ENCODE measurements at places on chromosomes 3 and 15.

DNA sequence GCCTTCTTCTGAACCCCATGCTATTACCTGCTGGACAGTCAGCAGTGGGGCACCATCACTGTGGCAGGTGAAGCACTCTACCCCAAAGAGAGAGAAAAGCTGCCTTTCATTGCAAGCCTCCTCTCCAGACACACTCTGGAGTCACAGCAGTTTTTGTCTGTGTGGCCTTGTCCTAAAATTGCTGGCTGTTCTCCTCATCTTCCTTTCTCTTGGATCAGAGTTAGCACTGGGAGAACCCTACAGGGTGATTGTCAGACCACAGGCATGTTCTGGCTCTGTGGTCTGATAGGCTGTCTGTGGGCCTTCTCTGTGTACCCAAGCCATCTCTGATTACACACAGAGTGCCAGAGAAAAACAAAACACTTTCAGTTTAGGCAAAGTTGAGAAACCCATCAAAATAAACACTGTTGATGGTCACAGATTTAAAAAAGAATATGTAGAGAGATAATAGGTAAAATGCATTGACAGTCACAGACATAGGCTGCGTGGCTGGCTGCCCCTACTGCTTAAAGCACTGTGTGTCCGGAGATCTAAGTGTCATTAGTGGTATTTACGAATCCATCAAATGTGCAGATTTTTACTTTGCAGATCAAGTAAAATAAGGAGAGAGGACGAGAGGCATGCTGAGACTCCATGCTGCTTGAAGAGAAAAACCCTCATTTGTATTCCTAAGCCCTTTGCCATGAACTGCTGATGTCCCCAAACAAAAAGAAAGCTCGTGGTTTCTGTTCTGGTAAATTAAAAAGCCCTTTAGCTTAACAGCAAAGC, 689.9 kb downstream of the TUSC7 start:
- DNase-seq, result no peak

DNA sequence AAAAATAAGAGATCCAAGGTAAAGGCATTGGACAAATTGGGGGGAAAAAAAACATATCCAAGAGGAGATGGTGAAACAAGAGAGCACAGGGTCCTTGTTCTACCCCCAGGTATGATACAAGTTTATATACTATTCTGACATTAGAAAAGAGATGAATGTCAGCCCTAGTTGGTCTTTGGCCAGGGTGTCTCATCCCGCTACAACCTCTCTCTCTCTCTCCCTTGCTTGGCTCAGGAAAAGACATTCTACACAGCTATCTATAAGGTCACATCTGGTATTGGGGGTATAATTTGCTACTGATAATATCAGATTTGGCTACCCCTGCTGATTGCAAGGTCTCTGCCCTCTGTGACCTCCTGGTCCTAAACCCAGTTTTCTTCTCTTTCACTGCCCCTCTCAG, 117.2 kb downstream of the GOLIM4 start:
- DNase-seq, result no peak

GRCh38 chr3:164533275-164533674, 545.0 kb downstream of the SI start:
- DNase-seq, result no peak

- DNase-seq, result no peak
Observed at GRCh38 chr15:35496585-35496984, 49.4 kb downstream of the DPH6 start.

DNA sequence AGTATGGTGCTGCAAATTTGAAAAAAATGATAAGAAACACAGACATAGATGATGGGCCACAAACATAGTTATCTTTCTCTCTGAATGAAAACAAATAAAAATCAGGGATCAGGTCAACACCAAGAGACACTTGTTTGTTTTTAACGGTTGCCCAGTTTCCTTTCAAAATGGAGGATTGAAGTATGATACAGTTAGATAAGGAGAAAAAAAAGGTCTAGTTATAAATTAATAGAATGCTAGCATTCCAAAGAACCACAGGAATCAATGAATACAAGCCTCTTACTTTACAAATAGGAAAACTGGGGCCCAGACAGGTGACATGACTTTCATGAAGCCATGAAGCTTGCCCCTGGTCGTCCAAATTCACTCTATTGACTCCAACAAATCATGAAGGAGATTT, 305.1 kb downstream of the ZNF621 start:
- no peak for DNase-seq

DNA sequence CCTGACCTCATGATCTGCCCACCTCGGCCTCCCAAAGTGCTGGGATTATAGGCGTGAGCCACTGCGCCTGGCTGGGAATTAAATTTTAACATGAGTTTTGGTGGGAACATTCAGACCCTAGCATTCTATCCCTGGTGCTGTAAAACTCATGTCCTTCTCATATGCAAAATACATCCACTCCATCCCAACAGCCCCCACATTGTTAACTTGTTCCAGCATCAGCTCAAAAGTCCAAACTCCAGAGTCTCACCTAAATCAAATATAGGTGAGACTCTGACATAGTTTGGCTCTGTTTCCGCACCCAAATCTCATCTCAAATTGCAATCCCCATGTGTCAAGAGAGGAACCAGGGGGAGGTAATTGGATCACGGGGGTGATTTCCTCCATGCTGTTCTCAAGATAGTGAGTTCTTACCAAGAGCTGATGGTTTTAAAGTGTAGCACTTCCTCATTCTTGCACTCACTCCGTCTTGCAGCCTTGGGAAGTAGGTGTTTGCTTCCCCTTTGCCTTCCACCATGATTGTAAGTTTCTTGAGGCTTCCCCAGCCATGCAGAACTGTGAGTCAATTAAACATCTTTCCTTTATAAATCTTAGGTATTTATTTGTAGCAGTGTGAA, 96.2 kb upstream of the PLCL2 start:
- DNase-seq, result no peak

- DNase-seq, result no peak
Observed at GRCh38 chr3:134654031-134654430, 3.2 kb upstream of the KY start.

- DNase-seq, result no peak
Observed at GRCh38 chr3:173138026-173138425, 3.0 kb downstream of the SPATA16 start.

DNA sequence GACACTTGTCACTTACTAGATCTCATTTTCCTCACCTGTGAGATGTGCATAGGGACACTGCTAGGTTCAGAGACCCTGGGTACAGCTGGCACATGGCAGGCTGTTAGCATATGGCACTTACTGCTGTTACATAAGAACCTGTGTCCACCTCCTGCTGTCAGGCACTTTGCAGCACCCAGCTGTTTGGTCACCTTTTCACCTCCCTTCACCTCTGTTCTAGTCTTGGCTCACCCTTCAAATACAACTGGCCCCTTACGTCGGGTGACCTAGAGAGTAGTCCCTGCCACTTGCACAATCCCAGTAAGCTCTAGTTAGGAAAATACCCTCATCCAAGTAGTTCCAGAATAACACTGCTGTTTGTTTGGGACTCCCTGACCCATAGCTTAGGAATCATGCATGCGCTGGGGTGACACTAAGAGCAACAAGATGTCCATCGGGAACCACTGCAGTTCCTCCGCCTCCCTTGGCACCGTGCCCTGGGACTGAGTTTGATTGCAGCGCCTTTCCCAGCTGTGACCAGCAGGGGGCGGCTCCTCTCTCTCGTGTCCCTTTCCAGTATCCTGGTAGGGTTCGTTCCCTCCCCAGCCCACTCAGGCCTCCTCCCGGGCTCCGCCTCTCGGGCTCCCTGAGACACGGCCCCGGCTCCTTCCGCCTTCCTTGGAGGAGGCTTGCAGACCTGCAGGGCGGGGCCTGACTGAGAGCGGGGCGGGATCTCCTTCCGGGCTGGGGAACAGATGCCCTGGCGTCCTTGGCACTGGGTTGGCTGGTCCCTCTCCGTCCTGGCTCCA, 78.6 kb downstream of the ABHD5 start:
- peak; percentile 32 for DNase-seq

GRCh38 chr15:61992518-61992917, 67.7 kb downstream of the VPS13C start:
- no peak for DNase-seq

DNA sequence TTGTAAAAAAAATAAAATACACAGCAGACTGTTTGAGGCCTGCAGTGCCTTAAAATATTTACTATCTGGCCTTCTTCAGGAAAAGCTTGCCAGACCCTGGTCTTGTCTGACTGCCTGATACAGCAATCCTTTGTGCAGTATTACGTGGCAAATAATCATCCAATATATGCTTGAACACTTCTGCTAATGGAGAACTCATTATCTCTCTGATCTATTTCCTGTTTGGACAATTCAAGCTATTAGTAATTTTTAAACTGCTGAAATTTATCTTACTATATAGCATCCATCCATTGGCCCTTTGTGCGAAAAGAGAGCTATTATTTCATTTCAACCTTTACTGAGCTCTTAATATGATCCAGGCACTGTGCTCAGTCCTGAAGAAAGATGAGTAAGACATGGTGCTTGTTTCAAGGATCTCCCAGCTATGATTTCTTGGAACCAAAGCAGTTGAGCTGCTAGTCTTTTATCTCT, 15.9 kb downstream of the ATG7 start:
- DNase-seq, result no peak

GRCh38 chr3:161139686-161140085, 34.5 kb upstream of the B3GALNT1 start:
- DNase-seq, result no peak

- no peak for DNase-seq
Observed at GRCh38 chr15:73324496-73325170, 44.1 kb downstream of the HCN4 start.

DNA sequence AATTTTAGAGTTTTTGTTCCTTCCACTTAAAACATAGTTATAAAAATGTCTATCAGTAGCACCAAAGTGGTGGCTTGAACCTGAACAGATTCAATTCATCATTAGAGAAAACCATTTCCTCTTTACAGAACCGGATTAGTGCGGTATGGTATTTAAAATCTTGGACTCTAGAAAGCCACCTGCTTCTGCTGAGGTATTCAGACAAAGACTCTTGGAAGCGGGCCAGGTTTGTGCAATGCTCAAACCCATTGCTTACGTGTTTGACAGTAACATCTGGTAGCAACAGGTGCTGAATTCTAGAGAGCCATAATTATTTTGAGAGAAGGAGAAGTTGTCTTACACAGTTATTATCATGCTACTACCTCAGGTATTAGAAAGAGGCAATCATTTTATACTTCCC, 290.5 kb downstream of the NAALADL2 start:
- no peak for DNase-seq

- no peak for DNase-seq
Observed at GRCh38 chr3:126867863-126868200, 115.1 kb upstream of the PLXNA1 start.

GRCh38 chr3:163490119-163490518, 1588.2 kb downstream of the SI start:
- no peak for DNase-seq

GRCh38 chr15:45481135-45481534, 41.4 kb downstream of the SLC30A4 start:
- DNase-seq, result no peak

GRCh38 chr3:119768668-119769393, 13.1 kb upstream of the NR1I2 start:
- DNase-seq, result no peak

- DNase-seq, result no peak
Observed at GRCh38 chr3:29333576-29333975, 52.7 kb downstream of the RBMS3 start.

DNA sequence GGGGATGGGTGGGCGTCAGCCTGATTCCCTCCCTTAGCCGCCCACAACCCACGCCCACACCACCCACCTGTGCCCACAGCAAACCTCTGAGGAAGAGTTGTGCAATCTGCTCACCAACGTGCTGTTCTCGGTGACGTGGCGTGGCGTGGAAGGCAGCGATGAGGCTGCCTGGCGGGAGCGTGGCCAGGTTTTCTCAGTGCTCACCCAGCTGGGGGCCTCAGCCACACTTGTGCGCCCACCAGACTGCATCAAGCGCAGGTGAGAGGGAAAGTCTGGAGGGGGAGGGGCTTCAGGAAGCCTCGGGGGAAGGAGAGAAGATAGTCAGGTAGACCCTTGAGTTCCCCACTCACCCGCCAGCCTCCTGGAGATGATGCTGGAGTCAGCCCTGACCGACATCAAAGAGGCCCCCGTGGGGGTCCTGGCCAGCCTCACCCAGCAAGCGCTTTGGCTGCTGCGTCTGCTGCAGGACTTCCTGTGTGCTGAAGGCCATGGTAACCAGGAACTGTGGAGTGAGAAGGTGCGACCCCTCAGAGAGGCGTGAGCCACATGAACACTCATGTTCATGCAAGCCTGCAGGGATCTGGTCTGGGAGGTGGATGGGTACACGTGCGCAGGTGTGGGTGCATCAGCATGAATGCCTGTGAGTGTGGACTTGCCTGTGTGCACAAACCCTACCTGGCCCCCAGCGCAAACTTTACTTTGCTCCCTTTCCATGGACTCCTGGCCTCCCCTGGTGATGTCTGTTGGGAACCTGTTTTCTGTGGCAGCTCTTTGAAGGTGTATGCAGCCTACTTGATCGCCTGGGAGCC, 21.7 kb downstream of the NBEAL2 start:
- no peak for DNase-seq

DNA sequence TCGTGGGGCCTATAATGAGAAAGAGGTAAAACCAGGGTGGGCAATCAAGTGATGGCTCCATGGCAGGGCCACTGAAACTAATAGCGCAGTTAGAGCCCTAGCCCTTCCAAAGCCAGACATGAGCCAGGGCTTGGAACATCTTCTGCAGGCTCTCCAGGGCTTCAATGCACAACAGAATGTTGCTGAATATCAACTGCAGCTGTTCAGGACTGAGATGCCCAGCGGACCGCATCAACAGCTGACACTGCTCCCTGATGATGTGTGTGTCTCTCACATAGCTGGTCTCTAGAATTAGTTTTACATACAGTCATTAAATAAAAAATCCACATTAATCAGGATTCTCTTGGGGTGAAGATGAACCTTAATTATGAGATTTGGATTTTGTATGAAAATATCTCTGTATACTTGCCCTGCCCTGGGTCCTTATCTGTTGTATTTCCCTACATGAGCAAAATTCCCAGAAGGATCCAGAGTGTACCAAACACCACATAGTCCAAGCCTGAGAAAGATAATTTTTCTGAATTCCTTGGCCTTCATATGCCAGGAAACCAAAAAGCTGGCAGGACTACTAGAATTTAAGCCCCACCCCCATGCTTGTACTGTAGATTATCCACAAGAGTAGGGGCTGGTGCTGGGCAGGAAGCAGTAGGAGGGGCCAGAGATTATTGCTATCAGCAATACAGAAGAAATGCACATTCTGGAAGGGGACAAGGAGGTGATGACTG, 7.7 kb upstream of the GOLGB1 start:
- DNase-seq, result no peak

- no peak for DNase-seq
Observed at GRCh38 chr15:67064607-67065530, 533 bp upstream of the SMAD3 start.

DNA sequence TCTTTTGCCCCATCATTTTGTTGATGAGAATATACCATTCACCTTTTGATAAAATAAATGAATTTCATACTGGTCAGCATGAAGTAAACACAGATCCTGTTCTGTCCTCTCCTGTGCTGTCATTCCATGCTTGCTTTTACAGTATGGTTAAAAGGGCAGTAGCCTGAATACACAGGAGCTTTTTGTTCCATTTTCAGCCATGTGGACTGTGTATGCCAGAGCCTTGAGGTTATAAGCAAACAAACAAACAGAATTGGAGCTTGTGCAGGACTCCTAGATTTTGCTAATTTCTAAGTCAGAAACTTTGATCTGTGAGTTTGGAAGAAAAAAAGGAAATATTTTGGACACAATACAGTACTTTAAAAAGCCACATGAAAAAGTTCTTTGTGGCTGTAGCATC, 91.9 kb downstream of the LRRC28 start:
- DNase-seq, result no peak
